Activated B cell treated with CpG ODN at 0.5 μM for 24 hours (primary cell): ENCODE measurements at places on chromosomes 12 and 14. TPM values are rescaled to one million over a fixed set of nuclear protein-coding genes. Genes with fewer than 3 reads are reported as not detected.

DNA sequence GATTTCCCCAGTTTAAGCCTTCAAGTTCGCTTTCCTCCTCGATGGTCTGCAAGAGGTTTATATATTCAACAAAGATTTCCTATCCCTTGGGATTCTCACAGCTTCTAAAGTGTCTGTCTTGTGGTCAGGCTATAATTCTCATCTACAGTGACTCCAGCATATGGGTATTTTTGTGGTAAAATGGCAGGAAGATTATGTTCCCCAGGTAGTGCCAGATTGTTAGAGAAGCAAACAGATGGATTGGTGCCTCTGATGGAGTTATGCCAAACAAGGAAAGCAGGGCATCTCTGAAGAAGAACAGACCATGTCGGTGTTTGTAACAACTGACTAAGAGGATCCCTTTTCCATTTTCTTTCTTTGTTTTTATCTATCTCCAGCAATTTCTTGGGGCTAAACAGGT lies 5.5 kb upstream of the CCDC175 start:
- no peak overlapping the region for H3K27ac ChIP-seq
- peaks cover 15% of the 10 kb centered on the region for H3K4me1 ChIP-seq
- DNase-seq = no peak
- no peak overlapping the region for H3K4me3 ChIP-seq

Gene CALM1
- 307 and 314 TPM in 2 replicates for total RNA-seq

- H3K36me3 ChIP-seq = peaks cover 96% of the 10 kb centered on the region
- no peak overlapping the region for H3K4me3 ChIP-seq
- no peak for DNase-seq
- peaks cover 26% of the 10 kb centered on the region for H3K4me1 ChIP-seq
Observed at GRCh38 chr12:4282892-4283511, 9.4 kb downstream of the CCND2 start.

DNA sequence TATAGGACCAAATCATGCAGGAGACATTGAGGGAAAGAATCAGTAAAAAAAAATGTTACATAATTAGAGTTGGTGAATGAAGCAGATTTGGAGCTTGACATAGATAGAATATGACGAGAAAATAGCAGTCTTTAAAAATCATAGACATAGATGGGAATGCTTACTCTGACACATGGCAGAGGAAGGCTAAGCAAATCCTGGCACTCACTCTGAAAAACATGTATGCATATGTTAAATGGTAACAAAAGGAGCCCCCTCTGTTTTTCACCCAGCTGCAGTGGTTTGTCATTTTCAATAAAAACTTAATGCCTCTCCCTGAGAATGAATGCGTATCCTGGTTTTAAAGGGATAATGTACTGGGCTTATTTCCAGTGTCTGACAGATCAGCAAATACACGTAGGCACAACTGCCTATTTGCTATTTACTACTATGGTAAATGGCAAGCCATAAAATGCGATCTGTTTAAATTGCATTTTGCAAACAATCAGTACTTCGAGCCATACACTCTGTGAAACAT lies 561.2 kb upstream of the SEL1L start:
- H3K4me1 ChIP-seq = no peaks in the 10 kb centered on the region
- H3K4me3 ChIP-seq = no peak overlapping the region
- no peaks in the 10 kb centered on the region for H3K36me3 ChIP-seq

DNA sequence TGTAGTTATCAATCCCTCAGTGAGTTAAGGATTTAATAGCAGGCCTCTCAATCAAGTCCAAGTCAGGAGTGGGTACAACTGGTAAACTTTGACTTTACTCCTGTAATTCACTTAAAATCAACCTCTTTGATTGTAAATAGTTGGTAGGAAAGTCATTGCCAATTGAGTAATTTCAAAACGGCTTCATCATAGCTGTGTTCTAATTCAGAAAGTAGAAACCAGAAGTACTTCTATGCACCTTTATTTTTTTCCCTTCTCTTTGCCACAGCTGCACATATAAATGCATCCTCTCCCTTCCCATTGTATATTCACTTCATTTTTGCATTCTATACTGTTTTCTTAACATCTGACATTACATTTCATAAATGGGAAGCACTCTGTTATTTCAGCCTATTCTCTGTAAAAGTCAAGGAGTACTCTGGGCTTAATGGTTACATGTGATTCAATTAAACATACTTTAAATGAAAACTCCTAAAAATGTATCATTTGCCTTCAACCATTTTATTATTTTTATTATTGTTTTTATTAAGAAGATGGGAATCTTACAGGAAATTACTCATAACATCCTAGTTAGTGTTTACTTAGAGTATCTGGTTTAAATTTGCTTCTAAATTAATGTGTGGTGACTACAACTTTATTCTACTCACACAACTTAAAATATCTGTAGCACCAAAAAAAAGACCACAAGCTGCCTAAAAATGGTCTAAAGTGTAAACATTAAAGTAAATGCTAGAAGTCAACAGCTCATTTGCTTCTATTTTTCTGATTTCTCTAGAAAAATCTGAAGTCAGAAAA lies 171.2 kb downstream of the CEP128 start:
- H3K4me1 ChIP-seq = no peaks in the 10 kb centered on the region
- no peaks in the 10 kb centered on the region for H3K27me3 ChIP-seq
- no peak for DNase-seq
- peaks cover 2% of the 10 kb centered on the region for H3K36me3 ChIP-seq
- H3K27ac ChIP-seq = no peak overlapping the region
- H3K4me3 ChIP-seq = no peak overlapping the region

- H3K4me3 ChIP-seq = no peak overlapping the region
- peaks cover 5% of the 10 kb centered on the region for H3K27me3 ChIP-seq
- no peaks in the 10 kb centered on the region for H3K36me3 ChIP-seq
- no peak for DNase-seq
- H3K27ac ChIP-seq = no peak overlapping the region
Observed at GRCh38 chr14:90796329-90796728, 19.9 kb downstream of the TTC7B start.

DNA sequence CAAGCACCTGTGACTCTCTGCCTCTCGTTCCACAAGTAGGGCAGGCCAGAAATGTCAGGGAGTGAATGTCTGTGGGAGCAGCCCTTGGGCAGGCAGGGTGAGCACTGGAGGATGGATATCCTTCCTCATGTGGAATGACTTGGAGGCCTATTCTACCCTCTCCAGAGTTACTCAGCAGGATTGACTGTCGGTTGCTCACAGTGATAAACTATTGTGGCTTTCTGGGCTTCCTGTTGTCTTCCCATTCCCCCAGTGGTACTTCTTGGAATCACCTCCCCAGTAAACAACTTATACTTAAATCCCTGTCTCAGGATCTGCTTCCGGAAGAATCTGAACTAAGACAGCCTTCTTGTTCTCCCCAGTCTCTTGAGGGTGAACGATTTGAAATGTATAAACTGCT lies 79.6 kb upstream of the MANSC4 start:
- H3K27ac ChIP-seq = no peak overlapping the region
- no peaks in the 10 kb centered on the region for H3K36me3 ChIP-seq
- no peak for DNase-seq
- peaks cover 6% of the 10 kb centered on the region for H3K27me3 ChIP-seq
- H3K4me1 ChIP-seq = no peaks in the 10 kb centered on the region
- H3K4me3 ChIP-seq = no peak overlapping the region

DNA sequence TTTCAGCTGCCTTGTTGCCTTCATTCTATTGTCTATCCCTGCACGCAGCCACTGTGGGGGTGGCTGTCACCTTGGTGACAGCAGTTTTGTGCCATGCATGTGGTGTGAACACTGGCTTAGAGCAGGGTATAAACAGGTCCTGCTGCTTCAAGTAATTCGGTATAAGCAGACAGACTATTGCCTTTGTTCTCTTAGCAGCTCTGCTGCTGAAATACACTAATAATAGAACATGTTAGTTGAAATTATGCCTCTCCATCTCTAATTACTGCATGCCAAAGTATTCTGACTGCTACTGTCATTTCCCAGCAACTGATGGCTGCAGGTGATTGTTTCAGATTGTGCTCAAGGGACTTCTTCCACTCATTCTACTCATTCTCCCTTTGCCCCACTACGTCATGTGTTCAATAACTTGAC lies 34.6 kb downstream of the PTPRO start:
- H3K36me3 ChIP-seq = no peaks in the 10 kb centered on the region
- H3K4me3 ChIP-seq = no peak overlapping the region
- H3K27me3 ChIP-seq = peaks cover 7% of the 10 kb centered on the region
- no peak overlapping the region for H3K27ac ChIP-seq

Gene GLS2
- 2.6 and 3.5 TPM in 2 replicates for total RNA-seq

GRCh38 chr12:905261-906031 lies 44.0 kb downstream of the RAD52 start:
- H3K27me3 ChIP-seq = no peaks in the 10 kb centered on the region
- H3K27ac ChIP-seq = no peak overlapping the region
- H3K4me3 ChIP-seq = no peak overlapping the region

DNA sequence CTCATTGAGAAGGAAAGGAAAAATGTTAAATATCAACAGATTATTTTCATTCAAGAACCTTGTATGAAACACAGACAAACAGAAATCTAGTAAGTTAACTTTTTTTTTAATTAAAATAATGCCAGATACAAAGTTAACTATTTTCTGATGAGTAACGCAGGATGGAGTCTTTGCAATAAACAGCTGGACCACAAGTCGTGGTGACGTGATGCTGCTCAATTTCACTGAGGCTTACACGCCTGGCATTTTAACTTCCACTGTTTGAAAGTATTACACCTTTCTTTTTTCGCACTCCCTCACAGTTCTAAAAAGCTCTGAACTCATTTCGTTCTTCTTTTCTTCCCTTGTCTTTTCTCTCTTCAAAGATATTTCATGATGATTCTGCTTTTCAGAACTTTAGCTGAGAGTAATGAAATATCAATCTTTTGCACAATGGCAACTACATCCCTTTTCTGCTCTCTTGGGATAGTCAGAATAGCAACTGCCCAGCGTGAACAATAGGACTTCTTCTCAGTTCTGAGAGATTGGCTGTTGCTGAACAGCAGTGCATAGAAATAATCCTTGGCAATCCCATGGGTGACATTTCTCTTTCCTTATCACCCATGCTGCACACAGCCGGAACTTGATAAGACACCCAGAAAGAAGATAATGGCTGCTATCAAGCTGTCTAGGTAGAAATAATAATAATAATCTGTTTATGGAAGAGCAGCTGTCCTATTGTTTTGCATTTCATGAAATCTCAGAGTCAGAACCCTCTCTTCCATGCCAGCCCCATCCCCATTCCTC lies 160.5 kb downstream of the BTG1 start:
- no peaks in the 10 kb centered on the region for H3K27me3 ChIP-seq
- H3K4me1 ChIP-seq = no peaks in the 10 kb centered on the region
- DNase-seq = no peak
- no peaks in the 10 kb centered on the region for H3K36me3 ChIP-seq
- no peak overlapping the region for H3K27ac ChIP-seq
- no peak overlapping the region for H3K4me3 ChIP-seq

Gene LYZ
- total RNA-seq = 4.0 and 5.3 TPM in 2 replicates

GRCh38 chr12:26825459-26826016 lies 7.5 kb downstream of the ITPR2 start:
- no peak for DNase-seq
- H3K4me3 ChIP-seq = no peak overlapping the region
- H3K27me3 ChIP-seq = no peaks in the 10 kb centered on the region
- peaks cover 2% of the 10 kb centered on the region for H3K36me3 ChIP-seq

GRCh38 chr14:51613416-51613815 lies 38.3 kb upstream of the FRMD6 start:
- no peak overlapping the region for H3K27ac ChIP-seq
- no peak overlapping the region for H3K4me3 ChIP-seq
- no peaks in the 10 kb centered on the region for H3K4me1 ChIP-seq
- H3K36me3 ChIP-seq = no peaks in the 10 kb centered on the region
- no peak for DNase-seq

DNA sequence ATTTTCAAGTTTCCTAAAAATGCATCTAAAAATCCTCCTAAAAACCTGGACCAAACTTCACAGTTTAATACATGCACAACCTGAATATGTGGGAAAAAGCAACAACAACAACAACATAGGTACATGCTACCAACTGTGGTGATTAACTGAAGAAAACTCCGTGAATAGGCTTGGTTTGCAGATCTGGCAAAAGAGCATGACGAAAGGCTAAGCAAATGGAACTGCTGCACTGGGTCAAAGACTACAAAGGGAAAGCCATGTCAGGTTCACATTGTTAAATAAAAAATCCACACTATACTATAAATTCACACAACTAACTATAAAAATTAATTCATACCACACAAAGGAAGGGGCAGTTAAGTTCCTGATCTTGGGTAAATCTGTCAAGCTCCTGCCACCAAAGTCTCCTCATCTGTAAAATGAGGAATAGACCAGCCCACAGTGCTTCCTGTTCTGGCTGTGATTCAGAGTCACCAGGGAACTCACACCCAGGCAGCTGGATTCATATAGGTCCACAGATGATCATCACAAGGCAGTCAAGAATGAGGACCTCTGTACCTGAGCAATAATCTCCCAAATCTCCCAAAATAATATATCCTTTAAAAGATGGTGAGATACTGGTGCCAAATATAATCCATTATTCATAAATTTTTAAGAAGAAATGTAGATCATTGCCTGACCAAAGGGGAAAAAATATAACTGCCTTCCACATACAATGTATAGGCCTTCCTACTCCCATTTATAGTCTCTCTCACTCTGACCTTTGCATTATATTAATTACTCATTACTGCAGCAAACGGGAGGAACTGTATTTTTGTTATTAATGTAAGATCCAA lies 7.0 kb downstream of the CORO1C start:
- H3K4me1 ChIP-seq = peaks cover 65% of the 10 kb centered on the region
- no peak overlapping the region for H3K4me3 ChIP-seq
- no peaks in the 10 kb centered on the region for H3K27me3 ChIP-seq

DNA sequence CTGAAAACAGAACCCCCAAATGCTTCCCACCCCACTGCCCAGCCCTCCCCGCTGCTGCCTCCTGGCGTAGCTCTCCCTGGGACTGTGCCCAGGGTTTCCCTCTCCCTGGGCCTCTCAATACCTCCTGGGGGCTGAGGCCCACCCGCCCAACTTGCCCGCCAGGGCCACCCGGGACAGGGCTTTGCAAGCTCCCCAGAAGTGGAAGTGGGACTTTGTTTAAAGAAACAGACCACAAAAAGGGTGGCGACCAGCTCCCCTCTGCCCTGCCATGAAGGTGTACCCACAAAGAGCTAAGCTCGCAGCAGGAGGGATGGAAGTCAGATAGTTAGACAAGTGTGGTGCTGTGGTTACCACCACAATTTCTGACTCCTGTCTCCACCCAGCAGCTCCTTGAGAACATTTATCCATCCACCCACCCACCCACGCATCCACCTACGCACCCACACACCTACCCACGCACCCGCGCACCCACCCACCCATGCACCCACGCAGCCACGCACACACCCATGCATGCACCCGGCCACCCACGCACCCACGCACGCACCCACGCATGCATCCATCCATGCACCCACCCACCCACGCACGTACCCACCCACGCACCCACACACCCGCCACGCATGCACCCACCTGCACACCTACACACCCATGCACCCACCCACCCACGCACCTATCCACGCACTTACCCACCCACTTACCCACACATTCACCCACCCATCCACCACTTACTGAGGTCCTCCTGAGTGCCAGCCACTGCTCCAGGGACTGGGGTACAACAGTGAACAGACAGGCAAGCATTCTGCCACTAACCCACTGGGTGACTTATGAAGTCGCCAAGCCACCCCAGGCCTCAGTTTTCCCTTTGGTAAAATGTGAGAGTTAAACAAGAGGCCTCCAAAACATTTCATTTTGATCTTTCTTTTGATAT lies 127.3 kb downstream of the SCARB1 start:
- no peaks in the 10 kb centered on the region for H3K4me1 ChIP-seq
- H3K27me3 ChIP-seq = peaks cover 20% of the 10 kb centered on the region
- no peaks in the 10 kb centered on the region for H3K36me3 ChIP-seq
- H3K4me3 ChIP-seq = no peak overlapping the region
